ENCODE measurements at places on chromosomes 3 and 15.

DNA sequence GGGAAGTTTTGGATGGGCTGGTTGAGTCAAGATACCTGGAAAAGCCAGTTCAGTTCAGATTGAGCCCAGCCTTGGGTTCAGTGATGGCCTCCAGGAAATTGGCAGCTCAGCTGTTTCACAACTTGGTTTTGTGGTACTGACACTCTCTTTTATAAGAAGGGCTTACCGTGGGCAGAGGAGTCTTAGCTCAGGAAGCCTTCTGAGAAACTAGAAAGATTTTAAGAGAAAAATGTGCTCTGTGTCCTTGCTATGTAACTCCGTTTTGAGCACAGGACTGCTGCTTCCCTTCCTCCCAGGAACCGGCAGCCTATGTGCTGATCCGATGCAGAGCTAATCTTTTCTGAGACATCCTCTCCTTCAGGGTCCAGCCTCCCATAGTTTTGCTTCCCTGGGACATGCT is 46.6 kb upstream of the RASGRP1 start:
- DNase-seq, result no peak

GRCh38 chr15:88651136-88651732 is 12.4 kb downstream of the ISG20 start:
- no peak for DNase-seq

- no peak for DNase-seq
Measured at GRCh38 chr15:66981771-66982170, 83.6 kb upstream of the SMAD3 start.

DNA sequence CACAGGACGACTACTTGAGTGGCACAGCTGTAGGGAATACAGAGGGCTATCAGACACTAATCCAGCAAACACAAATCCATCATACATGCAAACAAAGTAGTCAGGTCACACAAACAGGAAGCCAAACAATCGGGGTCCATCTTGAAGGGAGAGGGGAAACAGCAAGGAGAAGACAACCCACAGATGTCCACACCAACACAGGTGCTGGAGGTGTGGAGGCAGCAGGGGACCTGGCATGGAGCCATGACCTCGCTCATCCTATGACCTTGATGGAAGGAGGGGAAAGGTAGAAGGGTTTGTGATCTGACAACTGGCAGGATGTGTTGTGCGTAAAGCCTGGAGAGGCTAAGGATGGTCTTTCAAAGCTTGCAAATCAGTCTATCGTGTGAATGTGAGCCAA is 39.9 kb upstream of the SKOR1 start:
- no peak for DNase-seq

- DNase-seq, result no peak
Measured at GRCh38 chr15:60912984-60913697, 316.0 kb downstream of the RORA start.

- no peak for DNase-seq
Measured at GRCh38 chr15:73050561-73051295, 1.5 kb upstream of the NEO1 start.

- DNase-seq, result no peak
Measured at GRCh38 chr15:26083457-26083856, 220.3 kb upstream of the ATP10A start.

DNA sequence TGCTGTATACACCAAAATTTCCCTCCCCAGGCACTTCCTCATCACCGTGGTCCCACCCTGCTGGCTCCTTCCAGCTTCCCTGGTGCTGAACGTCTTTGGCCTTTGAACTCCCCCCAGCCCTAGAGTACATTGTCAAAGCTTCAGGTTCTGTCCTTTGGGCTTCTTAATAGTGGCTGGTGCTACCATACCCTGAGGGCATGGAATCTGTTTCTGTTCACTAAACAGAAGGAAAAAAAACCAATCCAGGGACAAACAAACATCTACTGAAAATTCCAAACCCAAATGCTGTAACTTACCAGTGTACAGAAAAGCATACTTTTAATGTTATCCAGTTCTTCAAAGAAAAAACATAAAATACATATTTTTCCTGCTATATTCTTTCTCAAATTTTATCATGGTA is 148.7 kb downstream of the MYLK start:
- no peak for DNase-seq

- no peak for DNase-seq
Measured at GRCh38 chr15:67769497-67770357, 55.6 kb upstream of the SKOR1 start.

GRCh38 chr3:18134386-18135059 is 290.6 kb downstream of the SATB1 start:
- DNase-seq, result no peak

DNA sequence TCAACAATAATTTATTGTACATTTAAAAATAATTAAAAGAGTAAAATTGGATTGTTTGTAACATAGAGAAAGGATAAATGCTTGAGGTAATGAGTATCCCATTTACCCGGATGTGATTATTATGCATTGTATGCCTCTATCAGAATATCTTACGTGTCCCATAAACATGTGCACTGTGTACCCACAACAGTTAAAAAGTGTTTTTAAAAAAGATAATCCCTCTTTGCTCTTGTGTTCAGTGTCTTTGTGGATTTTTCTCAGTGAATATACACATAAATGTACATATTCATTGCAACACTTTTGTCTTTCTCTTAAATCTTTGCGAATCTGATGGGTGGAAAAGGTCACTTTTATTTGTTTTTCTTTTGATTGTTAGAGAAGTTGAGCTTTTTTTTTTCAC is 20.4 kb downstream of the YEATS2 start:
- DNase-seq, result no peak

- no peak for DNase-seq
Measured at GRCh38 chr15:64092075-64092820, 1.4 kb downstream of the CIAO2A start.

- no peak for DNase-seq
Measured at GRCh38 chr3:39405687-39406367, 693 bp upstream of the RPSA start.

DNA sequence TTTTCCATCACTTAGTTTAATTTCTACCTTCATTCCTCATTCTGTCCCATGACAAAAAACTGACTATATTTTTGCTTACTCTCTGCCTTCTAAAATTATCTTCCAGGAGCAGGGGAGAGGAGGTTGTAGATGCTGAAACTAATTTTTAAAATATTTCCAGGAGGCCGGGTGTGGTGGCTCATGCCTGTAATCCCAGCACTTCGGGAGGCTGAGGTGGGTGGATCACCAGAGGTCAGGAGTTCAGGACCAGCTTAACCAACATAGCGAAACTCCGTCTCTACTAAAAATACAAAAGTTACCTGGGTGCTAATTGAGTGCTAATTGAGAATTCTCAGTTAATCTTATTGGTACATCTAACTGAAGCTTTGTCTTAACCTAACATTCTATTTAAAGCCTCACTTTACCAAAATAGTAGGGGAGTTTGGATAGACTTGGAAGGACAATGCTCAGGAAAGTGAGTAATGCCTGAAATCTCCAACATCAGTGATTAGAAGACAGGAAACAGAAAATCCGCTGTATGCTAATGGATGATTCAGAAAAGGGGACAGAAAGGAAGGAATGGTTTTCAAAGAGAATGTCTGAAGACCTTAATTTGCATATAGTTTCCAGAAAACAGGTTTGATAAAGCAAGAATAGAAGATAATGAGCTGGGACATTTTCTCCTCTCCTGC is 336.1 kb downstream of the GBE1 start:
- no peak for DNase-seq

GRCh38 chr3:700514-700913 is 392.3 kb upstream of the CNTN6 start:
- DNase-seq, result no peak

- peak; percentile 10 for DNase-seq
Measured at GRCh38 chr3:15766406-15766805, 31.4 kb downstream of the ANKRD28 start.

DNA sequence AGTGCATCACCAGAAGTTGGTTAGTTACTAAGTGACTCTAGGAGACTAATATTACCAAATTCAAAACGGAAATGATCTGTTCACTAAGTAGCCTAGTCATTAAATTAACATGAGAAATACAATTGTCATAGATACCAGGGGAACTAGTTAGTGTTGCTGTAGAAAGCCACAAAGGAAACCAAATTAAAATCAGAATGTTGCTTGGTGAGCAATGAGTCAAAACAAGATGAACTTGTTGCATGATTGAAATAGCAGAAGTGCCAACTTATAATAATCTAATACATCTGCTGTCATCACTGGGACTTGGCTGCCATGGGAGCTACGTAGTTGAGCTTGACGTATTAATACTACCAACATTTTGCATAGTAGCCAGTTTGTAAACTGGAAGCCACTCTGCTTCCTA is 458.1 kb downstream of the DIPK2A start:
- DNase-seq, result no peak

DNA sequence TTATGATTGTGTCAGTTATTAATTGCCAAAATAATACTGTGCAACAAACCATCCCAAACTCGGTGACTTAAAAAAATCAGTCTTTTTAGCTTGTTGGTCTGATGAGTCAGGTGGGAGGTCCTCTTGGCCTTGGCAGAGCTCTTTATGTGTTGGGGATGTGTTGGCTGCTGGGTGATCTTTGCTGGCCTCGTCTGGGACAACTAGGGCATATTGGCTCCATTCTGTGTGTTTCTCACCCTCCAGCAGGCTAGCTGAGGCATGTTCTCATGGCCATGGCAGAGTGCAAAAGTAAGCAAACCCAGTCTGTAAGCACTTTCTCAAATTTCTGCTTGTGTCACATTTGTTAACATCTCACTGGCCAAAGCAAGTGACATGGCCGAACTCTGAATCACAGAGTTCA is 251.6 kb downstream of the RPLP1 start:
- peak; percentile 51 for DNase-seq

- no peak for DNase-seq
Measured at GRCh38 chr3:197353867-197354567, 55.6 kb upstream of the DLG1 start.

GRCh38 chr15:63218100-63218808 is 28.8 kb downstream of the RAB8B start:
- DNase-seq, result no peak

GRCh38 chr3:98457543-98457942 is 5.5 kb upstream of the OR5K1 start:
- no peak for DNase-seq

DNA sequence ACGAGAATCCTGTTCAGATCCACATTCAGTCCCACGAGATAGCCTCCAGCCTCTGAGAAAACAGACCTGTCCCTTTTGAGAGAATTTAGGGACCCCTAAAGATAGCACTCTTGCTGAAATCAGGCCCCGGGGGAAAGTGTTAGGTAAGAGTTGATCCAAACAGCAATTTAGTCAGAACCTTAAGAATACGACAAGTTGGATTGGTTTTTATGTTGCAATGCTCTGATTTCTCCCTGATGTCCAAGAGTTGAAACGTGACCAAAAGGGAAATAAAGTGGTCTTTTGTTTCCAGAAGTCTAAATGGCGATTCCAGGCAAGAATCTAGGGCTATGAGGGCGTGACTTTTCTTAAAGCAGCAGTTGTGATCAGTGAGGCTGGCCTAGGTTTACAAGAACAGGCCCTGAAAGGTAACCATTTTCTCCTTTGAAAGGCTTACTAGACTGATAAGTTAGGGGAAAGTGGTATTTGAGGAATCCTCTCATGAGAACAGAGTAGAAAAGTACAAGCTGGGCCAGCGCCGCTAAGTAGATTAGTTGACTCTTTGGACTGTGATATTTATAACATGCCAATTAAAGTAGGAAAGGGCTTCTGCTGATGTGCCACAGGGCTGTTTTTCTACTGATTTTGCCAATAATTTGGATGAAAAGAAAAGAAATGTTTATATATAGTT is 4.9 kb downstream of the MAN2A2 start:
- no peak for DNase-seq

DNA sequence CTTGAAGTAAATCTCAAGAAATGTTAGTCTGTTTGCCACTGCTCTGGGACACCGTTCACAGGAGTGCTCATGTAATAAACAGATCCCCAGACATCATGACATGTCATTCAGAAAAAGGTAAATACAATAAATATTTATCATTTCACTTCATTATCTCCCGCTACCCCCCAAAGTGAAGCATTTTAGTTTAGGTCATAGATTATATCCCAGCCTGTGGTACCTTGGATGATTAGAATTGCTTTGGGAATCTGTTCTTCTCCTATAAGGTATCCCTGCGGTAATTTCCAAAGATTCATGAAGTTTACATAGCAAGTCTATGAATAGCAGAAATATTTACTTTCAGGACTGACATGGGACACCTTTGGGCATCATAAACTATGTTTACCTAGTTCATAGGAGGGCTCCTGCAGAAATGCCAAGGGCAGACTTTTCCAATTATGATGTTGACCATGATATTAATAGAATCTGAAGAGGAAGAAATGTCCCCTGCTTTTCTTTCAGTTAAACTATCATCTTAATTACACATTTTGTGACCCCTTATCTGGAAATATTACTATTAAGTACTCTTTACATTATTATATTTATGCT is 268.0 kb downstream of the NAALADL2 start:
- no peak for DNase-seq

DNA sequence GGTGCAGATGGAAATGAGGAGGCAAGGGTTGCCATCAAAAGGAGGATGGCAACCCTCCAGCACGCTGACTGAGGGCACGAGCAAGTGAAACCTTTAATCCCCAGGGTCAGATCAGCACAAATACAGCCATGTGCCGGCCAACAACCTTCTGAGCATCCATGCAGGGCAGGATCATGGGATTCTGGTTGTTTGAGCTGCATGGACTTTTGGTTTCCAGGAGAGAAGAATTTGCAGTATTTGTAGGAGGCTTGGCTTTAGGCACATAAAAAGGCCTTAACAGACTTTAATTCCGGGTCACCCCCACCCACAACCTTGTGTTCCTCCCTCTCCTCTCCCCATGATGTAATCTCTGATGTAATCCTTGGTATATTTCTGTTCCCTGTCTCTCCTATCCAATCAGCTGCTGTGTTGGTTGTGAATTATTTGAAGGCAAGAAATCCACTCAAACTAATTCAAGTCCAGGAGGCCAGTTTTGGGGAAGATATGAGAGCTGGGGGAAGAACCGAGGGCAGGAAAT is 254.3 kb downstream of the SHQ1 start:
- no peak for DNase-seq

DNA sequence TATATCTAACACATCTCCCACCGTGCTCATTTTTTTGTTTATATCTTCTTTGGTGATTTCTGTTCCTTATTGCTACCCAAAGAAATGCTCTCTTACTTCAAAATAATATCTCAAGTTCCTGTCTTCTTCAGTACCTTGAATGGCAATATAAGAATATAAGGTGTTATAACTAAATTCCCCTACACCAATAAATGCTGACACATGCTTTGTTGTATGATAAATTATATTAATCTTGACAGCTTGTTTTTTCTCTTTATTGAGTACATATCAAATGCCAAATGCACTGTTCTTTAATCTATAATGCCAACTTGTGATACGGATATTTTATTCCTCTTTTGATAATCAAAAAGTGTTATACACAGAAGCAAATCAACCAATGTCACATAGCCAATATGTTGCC is 540.3 kb downstream of the PYDC2 start:
- no peak for DNase-seq

DNA sequence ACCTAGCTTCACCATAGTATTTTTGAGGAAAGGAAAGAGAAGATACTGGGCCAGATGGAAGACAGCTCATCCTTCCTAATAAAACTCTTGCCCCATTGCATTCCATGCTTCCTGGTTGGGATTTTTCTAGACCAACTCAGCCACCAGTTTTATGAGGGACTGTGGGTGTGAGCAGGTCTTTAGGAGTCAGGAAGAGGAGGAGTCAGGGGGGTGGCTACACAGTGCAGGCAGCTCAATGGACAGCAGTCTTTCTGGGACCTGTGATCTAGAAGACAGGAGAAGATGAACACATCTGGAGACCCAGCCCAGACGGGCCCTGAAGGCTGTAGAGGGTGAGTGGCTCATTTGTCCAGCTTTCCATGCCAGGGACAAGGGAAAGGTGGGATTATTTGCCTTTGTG is at the start of gene NOX5:
Gene NOX5, plus strand, starts transcription at position 242 of the 400 bp plus-strand sequence. Its CDS starts 41 bp downstream, at position 283.
- DNase-seq, result no peak

Measured in DMS79 treated with DMSO at 0.1 percent for 48 hours (cell line).